Bone marrow (tissue), 2 donors: ENCODE measurements at places on chromosomes 6 and 20.

DNA sequence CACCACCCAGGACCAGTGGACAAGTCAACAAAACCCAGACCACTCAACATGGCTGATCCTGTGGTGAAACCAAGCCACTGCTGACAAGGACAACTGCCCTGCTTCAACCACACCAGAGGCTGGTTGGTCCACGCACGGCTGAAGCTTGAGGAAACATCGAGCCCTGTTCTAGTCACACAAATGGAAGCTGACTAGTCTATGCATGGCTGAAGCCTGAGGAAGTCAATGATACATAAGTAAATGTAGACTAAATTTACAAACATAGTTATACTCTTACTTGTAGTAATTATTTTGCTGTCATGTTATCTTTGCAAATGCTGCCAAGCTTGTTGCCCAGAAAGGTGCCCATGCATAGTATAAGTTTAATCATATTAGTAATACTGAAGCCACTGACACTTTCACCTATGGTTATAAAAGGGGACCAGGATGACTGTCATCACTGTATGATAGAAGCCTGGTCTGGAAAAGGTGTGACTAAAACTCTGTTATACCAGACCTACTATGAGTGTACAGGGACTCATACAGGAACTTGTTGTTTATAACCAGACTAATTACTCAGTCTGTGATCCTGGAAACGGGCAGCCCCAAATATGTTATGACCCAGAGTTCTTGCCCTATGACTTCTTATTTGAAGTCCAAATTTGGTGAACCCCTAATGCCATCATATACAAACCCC is 5.6 kb downstream of the IL22RA2 start:
- no peak for DNase-seq

GRCh38 chr6:136173519-136174507 is 76.3 kb downstream of the MTFR2 start:
- DNase-seq = no peak

DNA sequence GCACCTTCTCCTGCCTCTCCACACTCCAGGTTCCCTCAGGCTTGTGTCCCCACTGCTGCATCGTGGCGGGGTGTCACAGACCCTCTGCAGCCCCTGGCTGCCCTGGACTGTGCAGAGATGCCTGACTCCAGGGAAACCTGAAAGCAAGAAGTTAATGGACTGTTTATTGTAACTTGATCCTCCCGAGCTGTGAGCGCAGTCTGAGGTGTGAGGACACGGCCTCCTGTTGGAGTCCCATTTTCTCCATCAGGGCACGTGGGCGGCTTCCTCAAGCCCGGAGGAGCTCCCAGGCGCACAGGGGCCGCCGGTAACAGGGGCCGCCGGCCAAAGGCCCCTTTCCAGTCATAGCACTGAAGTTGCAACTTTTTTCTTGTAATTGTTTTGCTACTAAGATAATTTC is 16.9 kb downstream of the RBM38 start:
- DNase-seq = no peak

DNA sequence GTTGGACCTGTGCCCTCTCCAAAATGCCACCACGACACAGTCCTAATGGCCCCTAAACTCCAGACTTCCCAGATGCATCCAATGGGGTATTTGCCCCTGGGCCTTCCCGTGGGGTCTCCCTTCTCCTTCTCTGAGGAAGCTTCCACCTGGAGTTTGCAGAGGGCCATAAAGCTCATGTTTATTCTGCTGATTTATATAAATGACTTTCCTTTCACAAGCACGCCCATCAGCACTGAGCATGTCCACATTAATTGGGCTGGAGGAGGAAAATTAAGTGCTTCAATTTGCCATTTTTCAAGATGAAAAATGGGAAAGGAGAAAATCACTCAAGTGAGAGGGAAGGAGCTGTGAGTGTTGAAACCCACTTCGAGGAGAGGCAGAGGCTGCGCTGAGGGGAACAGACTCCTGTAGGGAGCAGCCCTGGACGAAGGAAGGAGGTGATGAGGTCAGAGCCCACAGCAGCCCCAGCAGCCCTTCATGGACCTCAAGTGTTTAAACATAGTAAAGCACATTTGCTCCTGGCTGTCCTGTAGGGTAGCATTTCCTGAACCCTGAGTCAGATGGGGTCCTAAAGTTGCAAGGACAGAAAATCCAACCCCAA is 434.9 kb upstream of the SULF2 start:
- DNase-seq = no peak

DNA sequence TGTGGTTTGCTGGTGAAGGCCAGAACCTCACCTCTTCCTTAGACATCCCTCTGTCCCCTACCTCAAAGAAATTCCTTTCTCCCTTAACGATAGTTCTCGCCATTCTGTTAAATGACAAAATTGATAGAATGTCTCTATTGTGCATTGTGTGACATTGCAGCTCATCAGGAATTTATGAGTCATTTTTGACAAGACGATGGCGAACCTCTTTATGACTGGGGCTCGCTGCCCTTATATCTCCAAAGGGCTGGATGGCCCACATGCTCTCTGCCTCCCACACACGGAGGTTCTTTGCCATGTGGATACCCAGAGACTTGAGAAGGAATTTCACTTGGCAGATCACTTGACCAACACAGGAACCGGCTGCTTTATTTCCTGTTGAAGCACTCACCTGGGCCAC is 66.8 kb upstream of the RPS6KA2 start:
- DNase-seq = no peak

DNA sequence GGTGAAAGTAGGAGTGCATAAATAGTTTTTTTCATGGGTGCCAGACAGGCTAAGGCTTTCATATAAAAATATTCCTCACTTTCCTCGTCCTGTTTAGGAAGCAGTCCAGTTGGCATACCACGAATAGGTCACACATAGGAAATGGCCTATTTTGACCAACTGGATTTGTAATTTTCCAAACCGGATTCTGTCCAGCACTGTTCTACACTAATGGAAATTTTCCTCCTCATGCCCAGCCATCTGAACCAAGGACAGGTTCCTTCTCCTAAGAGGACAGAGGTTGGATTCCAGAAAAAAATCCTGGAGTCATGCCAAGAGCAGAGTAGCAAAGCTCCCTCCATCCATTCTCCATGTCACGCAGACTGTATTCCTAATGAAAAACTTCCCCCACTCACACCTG is 43.1 kb downstream of the PANK2 start:
- no peak for DNase-seq

GRCh38 chr20:5608442-5609161 is 141.6 kb upstream of the SHLD1 start:
- DNase-seq = no peak

- DNase-seq = no peak
Measured at GRCh38 chr6:110103260-110103659, 76.2 kb downstream of the WASF1 start.

DNA sequence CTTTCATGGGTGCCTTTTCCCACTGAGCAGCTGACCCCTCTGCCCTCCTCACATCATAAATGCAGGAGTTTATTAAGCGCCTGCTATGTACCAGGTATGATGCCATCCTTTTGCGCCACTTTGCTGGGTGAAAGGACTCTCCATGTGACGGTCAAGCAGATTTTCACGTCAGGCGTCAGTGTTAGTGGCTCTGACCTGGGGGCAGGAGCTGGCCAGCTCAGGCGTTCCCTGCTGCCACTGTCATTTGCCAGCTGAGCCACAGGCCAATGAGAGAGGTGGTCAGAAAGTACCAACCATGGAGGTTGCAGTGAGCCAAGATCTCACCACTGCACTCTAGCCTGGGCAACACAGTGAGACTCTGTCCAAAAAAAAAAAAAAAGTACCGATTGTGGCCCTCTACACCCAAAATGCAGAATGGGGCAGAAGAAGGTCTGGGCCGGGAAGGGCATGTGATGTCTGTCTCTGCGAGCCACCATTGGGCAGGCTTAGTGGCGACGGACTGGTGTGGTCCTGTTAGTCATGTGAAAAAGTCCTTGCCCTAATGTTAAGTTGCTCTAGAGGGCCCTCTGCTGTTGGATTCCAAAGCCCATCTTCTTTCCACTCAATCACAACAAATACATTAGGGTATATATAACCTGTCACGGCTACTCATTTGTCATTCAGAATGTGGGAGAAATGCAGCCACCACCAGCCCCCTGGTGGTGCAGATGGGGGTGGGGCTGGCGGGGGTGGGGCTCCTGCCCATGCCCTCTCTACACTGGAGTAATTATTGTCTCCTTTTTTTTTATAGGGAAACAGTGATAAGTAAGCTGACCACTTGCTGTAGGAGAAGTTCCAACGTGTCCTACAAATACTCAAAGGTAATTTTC is 18.4 kb upstream of the SLC22A1 start:
- no peak for DNase-seq

DNA sequence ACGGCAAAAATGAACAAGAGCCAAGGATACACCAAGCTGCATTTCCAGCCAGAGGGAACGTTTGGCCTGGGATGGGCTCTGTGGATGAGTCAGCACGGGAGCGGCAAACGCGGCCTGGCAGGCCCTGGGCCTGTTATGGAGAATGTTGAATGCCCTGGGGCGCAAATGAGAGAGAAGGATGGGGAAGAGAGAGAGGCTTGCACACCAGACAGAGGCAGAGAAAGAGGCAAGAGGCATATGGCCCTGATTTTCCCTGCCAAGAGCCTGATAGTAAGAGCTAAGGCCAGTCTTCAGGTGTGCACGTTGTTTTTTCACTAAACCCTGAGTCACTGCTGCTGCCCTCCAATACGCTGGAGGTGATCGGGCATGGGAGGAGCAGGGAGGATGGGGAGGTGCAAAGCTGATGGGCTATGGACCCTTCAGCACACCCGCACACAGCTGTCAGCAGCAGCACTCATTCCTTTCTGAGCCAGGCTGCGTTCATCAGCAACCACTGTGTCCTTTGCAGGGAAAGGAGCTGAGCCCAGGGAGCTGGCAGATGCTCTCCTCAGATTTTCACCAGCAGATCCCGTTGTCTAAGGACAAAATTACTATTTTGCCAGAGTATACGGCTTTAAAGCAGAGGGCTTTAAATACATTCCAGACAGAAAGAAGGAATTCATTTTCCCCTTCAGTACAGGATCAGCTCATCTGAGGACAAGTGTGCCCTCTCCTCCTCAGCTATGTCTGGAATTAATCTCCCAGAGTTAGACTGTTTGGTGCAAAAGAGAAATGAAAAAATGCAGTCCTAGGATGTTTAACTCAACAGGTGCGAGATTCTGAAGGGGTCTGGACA is 61.7 kb upstream of the SLC22A23 start:
- no peak for DNase-seq
